ENCODE measurements at places on chromosomes 16 and 17.
A peak's percentile ranks its signal among the peaks of the same experiment; 100 is the strongest.

DNA sequence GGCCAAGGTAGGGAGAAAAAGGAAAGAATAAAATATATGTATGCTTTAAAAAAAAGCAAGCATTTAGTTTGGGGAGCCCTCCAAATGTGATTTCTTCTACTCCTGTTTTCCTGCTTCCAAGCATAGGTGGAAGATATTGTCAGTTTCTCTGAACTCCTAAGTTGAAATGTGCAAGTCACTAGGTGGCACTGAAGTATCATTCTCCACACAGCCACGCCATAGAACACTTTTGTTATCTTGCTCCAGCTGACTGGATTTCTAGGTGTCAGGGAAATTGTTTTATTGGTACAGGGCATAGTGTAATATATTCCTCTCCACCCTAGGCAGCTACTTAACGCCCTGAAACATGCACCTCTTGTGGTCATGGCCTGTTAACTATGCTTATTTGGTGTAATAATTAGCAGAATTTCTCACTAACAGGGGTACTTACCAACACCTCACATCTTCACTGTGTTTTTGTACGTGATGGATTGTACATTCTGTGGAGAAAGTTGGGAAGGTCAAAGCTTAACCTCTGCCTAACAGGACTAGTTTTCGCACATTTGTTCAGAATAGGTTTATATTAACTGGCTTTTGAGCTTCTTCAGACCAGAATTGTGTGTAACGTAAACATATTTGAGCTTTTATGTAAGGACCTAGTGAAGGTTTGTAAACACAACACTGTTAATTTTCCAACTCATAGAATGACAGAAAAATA is 69.3 kb downstream of the FTO start:
- peak; percentile 52 for DNase-seq

DNA sequence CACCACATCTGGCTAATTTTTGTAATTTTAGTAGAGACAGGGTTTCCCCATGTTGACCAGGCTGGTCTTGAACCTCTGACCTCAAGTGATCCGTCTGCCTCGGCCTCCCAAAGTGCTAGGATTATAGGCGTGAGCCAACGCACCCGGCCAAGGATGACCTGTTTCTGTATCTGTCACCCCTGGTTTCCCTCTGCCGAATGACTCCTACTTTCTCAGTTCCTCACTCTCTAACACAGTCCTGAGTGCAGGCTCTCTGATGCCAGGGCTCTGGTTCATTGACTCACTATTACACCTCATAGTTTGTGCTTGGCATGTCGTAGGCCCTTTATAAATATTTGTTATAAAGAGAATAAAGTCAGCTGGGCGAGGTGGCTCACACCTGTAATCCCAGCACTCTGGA is 10.7 kb upstream of the PRPF8 start:
- DNase-seq, result no peak

DNA sequence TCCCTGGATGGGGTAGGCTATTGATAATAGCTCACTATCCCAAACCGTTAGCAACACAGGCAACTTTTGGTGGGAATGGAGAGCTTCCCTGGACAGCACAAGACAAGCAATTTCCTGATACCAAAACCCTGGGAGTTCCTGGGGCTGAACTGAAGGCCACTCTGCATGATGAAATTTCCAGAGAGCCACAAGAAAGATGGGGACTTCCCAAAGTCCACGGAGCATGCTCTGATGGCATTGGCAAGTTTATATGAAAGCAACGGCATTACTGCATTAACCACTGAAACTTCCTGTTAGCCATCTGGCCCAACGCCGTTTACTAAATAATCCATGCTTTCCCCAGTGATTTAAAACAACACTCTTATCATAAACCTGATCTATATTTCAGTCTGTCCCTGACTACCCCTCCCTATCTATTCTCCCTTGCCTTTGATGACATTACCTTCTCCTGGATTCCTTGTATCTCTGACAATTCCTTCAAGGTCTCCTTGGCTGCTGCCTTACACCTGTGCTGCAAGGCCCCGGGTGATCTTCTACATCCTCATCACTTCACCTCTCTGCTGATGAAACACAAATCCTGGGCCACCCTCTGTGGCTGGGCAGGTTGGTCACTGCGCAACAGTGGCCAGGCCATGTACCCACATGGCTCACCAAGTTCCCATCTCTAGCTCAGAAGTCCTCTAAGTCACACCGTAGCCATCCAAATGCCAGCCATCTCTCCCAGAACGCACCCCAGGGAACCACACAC is 108.5 kb upstream of the RCVRN start:
- DNase-seq, result no peak

GRCh38 chr16:57279780-57280638 is 4.5 kb downstream of the PLLP start:
- DNase-seq, result no peak

DNA sequence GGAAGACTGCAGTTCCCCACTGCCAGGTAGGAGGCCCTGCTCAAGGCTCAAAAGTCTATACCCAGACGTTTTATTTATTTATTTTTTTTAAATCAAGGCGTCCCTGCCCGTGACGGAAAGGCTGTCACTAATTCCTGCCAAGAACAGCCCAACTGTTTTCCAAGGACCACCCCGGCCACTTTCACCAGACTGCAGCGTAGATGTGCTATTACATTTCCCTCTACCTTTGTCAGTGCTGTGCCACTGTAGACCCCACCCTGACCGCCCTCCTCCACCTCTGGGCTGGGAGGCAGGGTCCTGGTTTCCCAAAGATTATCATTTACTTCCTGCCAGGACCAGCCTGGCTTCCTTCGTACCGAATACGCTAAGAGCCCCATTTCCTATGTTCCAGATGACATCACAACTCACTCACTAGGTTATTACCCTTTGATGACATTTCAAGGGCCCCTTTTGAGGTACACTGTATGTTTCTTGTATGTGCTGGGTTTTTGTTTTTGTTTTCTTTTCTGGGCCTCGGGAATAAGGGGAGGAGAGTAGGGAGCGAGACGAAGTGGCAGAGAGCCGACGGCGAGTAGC is 6.3 kb upstream of the RNF227 start:
- no peak for DNase-seq

DNA sequence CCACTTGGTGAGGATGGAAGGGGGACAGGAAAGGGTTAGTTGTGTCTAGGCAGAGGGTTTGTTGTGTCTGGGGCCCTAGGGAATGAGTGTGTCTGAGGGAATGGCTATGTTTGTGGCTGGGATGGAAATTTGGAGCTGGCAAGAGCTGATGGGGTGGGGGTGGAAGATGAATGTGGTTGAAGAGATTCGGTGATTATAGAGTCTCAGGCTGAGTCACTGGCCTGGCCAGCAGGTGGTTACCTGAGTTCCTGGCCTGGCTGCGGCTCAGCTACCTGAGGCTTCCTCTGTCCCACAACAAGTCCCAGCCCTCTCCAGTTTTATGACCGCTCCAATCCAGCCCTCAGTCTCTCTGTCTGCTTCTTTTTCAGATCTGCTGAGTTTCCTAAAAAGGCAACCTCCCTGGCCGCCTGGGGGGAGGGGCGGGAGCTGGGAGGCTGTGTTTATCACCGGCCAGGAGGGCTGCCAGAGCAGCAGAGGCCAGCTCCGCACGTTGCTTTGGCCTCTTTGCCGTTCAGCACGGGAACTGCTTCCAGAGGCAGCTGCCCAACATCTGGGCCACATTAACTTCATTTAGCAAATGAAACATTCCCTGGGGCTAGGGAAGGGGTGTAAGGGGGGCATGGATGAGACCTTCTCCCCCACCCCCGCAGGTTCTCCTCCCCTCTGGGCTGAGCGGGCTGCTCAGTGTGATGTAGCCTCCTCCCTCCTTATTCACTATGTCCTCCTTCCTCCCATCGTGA is 21.8 kb downstream of the ITGB3 start:
- no peak for DNase-seq

- no peak for DNase-seq
Measured at GRCh38 chr16:47976636-47977210, 179.1 kb downstream of the ABCC12 start.

GRCh38 chr17:17792037-17792550 is 44.7 kb downstream of the SREBF1 start:
- no peak for DNase-seq

- DNase-seq, result no peak
Measured at GRCh38 chr16:88686062-88686438, 257 bp downstream of the SNAI3 start.

DNA sequence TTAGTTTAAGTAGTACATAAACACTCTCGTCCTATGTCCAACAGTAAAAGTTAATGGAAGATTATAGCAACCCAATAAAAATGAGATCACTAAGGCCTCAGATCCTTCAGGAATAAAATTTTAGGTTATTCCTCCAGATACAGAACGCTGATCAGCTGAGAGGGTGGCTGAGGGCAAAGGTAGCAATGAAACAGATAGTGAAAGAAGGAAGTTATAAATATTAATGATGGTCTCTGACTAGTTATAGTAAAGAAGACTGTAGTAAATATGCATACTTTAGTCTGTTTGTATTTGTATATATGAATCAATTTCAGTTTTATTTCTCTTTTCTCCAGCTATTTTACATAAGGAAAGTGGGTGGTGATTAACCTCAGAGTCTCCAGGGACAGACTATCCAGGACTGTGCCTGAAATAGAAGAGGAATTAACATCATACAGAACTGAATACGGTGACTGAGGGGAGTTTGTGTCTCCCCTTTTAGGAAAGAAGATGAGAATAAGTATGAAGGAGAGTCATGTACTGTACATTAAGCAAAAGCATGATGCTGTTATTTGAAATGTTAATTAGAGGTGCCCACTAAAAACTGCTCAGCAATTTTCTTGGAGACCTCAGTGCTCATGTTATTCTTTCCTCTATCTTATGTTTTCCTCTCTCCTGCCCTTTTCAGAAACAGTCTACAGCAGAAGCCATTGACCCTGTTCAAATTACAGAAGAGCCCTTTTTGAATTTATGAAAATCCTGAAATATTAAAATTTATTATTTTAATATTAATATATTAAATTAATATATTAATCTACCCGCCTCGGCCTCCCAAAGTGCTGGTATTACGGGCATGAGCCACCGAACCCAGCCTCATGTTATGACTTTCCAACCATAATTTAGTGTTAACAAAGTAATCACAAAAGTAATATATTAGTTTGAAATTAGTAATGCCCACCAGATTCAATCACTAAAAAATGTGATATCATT is 36.5 kb upstream of the DHRS7B start:
- DNase-seq, result no peak

DNA sequence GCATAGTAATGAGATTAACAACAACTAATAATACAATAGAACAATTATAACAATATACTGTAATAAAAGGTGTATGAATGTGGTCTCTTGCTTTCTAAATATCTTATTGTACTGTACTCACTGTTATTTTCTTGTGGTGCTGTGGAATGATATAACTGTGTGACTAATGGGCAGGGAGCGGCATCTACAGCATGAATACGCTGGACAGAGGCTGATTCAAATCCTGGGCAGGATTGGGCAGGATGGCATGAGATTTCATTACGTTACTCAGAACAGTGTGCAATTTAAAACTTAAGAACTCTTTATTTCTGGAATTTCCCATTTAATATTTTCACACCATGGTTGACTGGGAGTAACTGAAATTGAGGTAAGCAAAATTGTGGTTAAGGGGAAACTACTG is 1239.8 kb upstream of the GOT2 start:
- DNase-seq, result no peak

- DNase-seq, result no peak
Measured at GRCh38 chr16:70160388-70160787, 13.2 kb upstream of the CLEC18C start.

DNA sequence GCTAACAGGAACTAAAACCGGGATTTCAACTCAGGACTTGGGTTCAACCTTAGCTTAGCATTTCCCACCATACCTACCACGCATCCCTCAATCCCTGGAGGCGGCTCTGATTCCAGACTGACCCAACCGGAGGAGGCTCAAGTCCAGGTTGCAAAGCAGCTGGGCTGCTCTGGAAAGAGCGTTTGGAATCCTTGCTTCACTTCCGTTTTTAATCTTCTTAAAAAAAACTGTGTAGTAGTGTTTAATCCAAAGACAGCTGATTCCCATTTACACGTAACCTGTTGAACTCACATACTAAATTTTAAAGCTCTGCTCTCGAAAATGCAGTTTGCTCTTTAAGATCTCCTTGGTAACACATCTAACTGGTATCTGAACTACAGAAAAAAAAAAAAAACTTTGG is 50.0 kb downstream of the NXN start:
- no peak for DNase-seq

- DNase-seq, result no peak
Measured at GRCh38 chr17:77707546-77707945, 251.0 kb upstream of the TNRC6C start.

- no peak for DNase-seq
Measured at GRCh38 chr17:28055546-28056275, 13.2 kb downstream of the NLK start.

DNA sequence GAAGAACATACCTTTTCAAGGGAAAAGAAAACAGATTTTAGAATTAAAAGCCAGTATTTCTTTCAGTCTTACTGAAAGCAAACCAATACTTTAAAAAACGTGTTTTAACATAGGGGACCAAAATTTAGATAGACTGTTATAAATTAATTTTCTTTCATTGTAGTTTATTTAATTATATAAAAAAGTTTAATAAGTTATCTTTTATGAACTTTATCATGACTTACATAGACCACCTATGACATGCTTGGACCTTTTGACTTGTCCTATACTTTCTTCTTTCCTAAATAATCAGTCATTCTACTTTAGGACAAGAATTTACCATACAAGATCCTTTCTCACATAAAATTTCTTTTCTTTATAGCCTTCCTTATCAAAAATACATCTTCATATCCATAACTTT is 102.0 kb upstream of the HAS3 start:
- no peak for DNase-seq

GRCh38 chr17:61485067-61485775 is 33.0 kb downstream of the TBX4 start:
- no peak for DNase-seq

GRCh38 chr17:48542114-48542656 is 2.7 kb downstream of the HOXB2 start:
- DNase-seq, result no peak

DNA sequence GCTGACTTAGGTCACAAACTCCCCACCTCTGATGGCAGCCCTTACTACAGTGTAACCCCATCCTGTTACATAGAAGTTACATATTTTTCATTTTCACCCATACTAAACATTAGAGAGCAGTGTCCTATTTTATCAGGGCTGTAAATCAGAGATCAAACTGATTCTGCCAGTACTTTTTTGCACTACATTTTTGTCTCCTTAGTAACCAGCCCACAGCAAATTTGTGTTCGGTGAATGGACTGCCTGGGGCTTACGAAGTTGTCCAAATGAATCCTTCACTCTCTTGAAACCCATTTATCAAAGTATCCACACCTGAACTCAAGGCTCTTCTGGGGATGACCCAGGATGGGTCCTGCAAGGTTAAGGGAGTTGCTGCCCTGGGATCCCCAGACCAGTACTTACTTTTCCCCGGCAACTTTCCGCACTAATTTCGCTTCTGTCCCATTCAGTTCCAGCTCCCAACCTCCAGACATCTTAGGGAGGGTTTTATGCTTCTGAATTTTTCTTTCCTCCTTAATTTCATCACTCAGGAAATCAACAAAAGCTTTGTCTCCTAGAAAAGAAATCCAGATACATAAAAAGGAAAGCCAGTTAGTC is 1.1 kb downstream of the C1QBP start:
- DNase-seq, result no peak

DNA sequence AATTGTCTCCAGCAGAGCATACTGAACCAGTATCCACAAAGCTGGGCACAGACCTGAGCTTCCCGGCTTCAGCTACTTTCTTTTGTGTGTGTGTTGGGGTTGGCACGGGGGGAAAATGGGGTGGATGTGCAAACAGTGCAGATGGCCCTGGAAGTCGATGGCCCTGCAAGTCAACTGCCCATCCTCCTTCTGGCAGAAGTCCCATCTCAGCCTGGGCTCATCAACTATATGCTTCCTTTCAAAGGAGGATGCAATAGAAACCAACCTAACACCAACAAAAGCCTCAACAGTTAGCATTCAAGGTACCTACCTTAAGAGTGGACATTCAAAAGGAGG is 55.7 kb downstream of the SOX9 start:
- no peak for DNase-seq
